NCI-H345 (cell line): ENCODE measurements at places on chromosomes 6 and 20.

GRCh38 chr20:32396646-32397160, 38.6 kb downstream of the ASXL1 start:
- DNase-seq = no peak

GRCh38 chr6:90387383-90387775, 90.7 kb upstream of the BACH2 start:
- no peak for DNase-seq

- no peak for DNase-seq
Observed at GRCh38 chr6:66199171-66199570, 492.1 kb upstream of the EYS start.

GRCh38 chr6:107657755-107658461, 166.2 kb downstream of the SCML4 start:
- DNase-seq = no peak

- DNase-seq = no peak
Observed at GRCh38 chr6:33418690-33419291, 884 bp upstream of the CUTA start.

GRCh38 chr6:149089510-149089909, 228.0 kb upstream of the TAB2 start:
- no peak for DNase-seq

- DNase-seq = peak; percentile 54
Observed at GRCh38 chr6:36633915-36634314, 39.8 kb downstream of the SRSF3 start.

- DNase-seq = no peak
Observed at GRCh38 chr20:17931513-17931912, 37.1 kb downstream of the SNX5 start.

DNA sequence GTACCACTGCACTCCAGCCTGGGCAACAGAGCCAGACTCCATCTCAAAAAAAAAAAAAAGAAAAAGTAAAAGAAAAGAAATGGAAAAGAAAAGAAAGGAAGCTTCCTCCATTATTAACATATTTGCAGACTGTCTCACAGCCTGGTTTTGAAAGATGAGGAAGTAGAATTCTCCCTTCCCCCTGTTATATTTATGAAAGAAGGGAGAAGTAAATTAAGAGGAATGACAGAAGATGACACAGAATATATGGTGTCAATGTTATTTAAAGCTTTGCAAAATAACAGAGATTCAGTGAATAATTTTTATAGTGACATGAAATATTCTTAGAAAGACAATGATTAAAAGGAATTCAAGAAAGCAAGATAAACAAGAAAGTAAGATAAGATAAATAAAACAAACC, 83.7 kb upstream of the PRSS16 start:
- DNase-seq = no peak

GRCh38 chr6:122751326-122751725, 28.2 kb upstream of the FABP7 start:
- DNase-seq = no peak

DNA sequence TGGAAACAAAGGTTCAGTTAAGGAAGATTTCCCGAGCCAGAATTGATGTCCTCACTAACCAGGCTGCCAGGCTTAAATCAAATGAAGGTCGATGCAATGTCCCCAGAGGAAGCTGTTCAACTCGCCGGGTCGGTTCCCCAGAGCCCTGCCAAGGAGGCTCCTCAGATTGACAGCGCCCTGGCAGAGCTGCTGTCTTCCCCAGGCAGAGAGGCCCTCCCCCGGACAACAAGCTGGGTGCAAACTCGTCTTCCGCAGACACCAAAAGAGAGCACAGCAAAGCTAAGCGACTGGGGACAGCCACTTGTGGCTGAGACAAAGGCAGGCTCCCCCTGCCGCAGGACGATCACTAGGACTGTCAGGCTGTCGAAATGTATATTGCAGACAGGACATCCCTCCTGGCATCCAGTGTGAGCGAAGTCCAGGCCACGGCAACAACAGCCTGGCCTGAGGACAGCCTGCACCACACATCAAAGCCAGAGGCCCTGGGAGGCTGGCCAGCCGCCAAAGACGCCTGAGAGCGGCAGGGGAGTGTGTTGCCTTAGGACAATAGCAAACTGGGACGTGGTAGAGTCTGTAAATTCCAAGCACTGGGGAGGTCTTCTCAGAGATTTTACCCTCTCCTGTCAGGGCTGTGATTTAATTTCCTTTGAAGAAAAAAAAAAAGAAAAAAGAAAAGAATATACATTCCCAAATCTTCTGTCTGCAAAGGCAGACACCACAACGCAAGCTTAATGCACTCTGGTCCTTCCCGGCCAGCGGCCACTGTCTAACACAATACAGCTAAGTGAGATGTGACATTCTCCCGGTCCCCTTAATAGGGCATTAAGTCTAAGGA, 99.1 kb downstream of the HIVEP2 start:
- peak; percentile 84 for DNase-seq

GRCh38 chr6:159687341-159687740, 5.7 kb downstream of the SOD2 start:
- DNase-seq = no peak

GRCh38 chr20:10300582-10301446, 82.2 kb downstream of the SNAP25 start:
- DNase-seq = no peak

GRCh38 chr6:2247664-2248063, 2.3 kb upstream of the GMDS start:
- DNase-seq = no peak

DNA sequence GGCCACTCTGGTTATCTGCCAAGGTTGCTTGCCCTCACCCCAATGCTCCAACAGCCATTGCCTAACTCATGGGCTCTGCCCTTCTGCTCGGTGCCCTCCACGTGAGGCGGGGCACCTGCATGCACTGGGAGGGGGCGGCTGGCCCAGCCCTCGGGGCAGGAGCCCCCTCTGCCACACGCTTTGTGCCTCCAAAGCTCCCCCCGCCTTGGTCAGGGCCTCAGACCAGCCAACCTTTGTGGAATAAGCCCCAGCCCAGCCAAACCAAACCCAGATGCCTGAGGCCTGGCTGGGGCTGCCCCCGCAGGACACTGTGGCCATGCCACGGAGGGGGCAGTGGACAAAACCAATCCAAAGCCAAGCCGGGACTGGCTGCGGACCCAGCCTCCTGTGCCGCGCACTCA, 21.4 kb downstream of the SDCBP2 start:
- no peak for DNase-seq

GRCh38 chr6:83365931-83366330, 64.9 kb downstream of the ME1 start:
- no peak for DNase-seq

- DNase-seq = no peak
Observed at GRCh38 chr6:99521633-99522151, 6.5 kb upstream of the USP45 start.

GRCh38 chr6:147560670-147561069, 52.2 kb downstream of the SAMD5 start:
- no peak for DNase-seq

GRCh38 chr6:65650086-65650485, 56.9 kb downstream of the EYS start:
- no peak for DNase-seq
